Dermis microvascular lymphatic vessel endothelial cell (primary cell): ENCODE measurements at places on chromosomes 2 and 18.

GRCh38 chr2:214730800-214731407 is 78.6 kb downstream of the BARD1 start:
- DNase-seq, result peak; percentile 16

- DNase-seq, result no peak
Measured at GRCh38 chr2:144261966-144262365, 258.0 kb downstream of the ZEB2 start.

GRCh38 chr2:29808321-29808720 is 113.1 kb downstream of the ALK start:
- DNase-seq, result no peak

DNA sequence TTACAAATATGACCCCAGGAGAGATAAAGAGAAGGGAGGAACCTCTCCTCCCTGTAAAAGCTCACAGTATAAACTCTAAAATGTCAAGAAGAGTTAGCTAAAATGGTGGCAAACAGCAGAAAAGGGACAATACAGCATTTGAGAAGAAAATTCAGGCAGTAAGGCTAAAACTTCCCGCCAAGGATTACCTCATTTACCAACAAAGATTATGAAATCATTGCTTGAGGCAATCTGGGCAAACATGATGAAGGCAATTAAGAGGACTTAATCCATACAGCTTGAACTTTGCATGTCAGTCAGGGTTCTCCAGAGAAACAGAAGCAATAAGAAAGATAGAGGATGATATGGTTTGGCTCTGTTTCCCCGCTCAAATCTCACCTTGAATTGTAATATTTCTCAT is 81.4 kb downstream of the CMPK2 start:
- no peak for DNase-seq

- DNase-seq, result no peak
Measured at GRCh38 chr2:231900972-231901371, 25.2 kb downstream of the NPPC start.

DNA sequence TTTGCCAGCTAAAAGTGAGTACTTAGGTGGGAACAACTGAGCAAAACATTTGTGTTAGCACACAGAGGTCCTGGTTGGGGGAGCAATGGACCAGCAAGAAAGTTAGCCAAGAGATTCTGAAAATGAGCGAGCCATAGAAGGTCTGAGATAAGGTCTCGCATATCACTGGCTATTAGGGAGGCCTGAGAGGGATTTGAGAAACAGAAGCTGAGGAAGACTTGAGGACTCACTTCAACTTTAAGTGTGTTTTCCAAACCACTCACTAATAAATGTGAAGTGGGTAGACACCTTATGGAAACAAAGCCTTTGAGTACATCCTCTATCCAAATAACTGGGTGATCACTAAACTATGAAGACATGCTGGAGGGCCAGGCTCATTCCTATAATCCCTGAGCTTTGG is 958.5 kb downstream of the DPP10 start:
- no peak for DNase-seq

DNA sequence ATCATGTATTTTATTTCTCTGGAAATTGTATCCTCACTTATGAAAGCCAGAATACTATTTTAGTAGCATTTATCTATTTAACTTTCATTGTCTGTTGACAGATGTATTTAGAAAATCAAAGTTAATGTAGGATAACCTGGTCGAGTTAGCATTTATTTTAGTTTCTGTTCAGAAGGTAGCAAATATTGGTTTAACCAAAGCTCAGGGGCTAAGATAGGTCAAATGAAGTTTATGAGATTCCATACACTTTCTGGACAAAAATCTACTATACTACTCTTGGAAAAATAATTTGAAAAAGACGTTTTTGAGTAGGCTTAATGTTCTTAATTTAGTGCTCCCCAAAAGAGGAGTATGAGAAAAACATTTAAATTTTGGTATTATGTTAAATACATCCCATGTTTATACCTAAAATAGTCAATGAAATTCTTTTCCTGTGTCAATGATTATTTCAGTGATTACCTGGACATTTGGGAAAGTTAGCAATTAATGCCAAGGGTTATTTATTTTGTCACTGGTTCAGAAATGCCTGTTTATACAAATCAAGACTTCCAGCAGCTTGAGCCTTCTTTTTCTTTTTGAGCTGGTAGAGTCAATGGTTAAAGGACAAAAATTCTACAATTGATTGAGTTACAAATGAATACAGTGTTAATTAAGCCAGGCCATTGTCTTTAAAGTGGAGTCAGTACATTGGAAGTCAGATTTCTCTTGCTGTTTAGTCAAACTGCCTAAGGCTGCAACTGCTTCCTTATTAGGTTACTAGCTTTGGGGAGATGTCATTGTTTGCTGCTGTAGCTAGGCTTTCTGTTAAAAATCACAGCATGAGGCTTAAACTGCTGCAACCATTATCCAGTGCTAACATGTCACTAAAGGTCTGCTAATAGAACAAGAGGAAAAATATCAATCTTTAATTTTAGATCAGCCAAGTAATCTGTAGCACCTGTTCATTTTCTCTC is 182.3 kb downstream of the CAMKMT start:
- no peak for DNase-seq

DNA sequence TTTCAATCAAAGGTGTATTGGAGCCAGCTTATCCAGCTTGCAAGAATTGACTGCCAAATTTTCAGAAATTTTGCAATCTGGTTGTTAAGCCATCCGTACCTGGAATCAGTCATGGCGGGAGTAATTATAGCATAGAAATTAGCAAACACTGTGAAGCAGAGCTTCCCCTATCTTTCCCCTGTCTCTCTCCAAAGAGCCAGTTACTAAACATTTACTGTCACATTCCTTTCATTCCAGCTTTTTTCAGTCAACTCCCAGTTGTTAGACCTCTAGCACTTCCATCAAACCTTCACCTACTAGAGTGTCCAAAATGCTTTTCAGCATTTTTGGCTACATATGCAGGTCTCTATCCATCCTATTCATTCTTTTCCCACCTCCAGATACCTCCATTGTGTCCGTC is 137.4 kb downstream of the MC4R start:
- DNase-seq, result no peak

GRCh38 chr18:63346031-63346430 is 21.0 kb downstream of the KDSR start:
- no peak for DNase-seq

GRCh38 chr2:224120986-224121385 is 81.9 kb upstream of the SERPINE2 start:
- no peak for DNase-seq

DNA sequence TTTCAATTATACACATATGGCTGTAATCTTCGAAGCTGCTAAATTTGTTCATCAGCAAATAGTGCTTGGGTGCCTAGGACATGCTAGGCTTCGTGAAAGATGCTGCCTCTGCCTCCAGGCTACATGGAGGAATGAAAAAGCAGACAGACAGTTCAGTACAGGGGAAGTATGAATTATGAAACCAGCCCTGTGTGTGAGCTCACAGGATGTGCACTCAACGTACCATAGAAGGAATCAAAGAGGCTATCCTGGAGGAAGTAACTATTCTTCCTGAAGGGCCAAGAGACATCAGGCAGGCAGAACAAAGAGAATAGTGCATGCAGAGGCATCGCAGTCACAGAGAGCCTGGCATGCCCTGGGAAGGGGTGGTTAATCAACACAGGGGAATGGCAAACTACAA is 61.4 kb downstream of the DYM start:
- DNase-seq, result peak; percentile 74

DNA sequence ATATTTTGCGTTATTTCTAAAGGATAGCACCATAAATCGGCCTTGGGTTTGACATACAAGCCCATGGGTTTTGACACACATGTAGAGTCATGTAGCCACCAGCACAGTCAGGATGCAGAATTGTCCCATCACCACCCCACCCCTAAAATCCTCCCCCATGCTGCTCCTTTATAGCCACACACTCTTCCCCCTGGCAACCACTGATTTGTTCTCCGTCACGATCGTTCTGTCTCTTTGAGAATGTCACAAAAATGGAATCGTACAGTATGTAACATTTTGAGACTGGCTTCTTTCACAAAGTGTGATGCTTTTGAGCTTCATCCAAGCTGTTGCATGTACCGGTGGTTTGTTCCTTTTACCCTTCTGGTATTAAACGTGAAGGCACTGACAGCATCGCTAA is 39.1 kb downstream of the CRACDL start:
- no peak for DNase-seq
